ENCODE measurements at places on chromosomes 5 and 9.

- DNase-seq, result no peak
These were observed 2.8 kb downstream of the MCCC2 start for GRCh38 chr5:71589903-71590302.

DNA sequence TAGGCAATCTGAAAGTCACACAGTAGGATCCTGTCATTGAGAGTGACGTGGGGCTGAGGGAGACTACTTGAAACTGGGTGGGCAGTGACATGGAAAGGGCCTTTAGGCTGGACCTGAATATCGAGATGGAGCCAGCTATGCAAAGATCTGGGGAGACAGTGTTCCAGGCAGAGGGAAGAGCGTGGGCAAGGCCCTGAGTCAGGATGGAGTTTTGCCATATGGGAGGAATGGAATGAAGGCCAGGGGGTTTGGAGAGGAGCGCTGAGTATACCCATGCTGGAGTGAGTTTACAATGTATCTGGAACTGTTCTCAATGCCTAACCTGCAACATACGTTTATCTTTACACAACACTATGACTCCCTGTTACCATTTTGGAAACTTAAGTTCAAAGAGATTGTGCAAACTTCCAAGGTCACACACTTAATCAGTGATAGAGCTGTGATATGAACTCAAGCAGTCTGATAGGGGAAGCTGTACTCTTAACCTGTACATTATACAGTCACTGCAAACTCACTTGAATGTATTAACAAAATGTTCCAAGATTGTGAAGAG is 33.5 kb downstream of the INSYN2B start:
- no peak for DNase-seq

GRCh38 chr5:154049636-154050035 is 10.9 kb downstream of the MFAP3 start:
- no peak for DNase-seq

- DNase-seq, result no peak
These were observed 14.6 kb upstream of the BTF3 start for GRCh38 chr5:73483676-73484075.

- no peak for DNase-seq
These were observed 19.0 kb downstream of the NEURL1B start for GRCh38 chr5:172659909-172660628.

DNA sequence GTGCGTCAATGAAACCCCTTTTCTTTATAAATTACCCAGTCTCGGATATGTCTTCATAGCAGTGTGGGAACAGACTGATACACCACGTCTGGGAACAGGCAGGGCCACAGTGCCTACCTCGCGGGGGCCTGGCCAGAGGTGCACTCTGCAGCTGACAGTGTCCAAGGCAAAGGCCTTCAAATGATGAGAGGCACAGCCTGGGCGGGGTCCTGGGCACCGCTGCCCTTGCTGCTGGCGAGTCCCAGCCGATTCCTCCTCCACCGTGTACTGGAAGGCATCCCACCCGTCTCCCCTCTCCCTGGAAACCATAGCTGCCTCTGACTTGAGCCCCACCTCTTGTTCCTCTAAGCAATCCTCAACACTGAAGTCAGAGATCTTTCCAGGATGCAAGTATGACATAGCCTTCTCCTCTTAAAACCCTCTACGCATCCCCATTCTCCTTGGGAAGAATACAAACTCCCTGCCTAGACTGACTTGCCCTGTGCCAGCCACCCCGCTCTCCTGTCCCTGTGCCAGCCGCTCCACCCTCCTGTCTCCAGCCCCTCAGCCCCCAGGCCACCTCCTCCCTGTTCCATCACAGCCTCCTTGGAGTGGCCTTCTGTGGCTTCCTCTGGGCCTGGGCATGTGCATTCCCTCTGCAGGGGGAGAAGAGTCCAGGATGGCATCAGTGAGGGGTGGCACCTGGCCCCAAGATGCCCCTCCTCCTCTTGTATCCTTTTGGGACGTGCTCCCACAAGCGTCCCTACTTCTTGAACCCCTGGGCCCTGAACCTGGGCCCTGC is 8.1 kb upstream of the COL5A1 start:
- no peak for DNase-seq

- no peak for DNase-seq
These were observed at the start of gene PCDHB5 for GRCh38 chr5:141135030-141135717. Gene PCDHB5 (plus strand): TSS chr5:141135206. CDS start chr5:141135435, 229 bp downstream.

DNA sequence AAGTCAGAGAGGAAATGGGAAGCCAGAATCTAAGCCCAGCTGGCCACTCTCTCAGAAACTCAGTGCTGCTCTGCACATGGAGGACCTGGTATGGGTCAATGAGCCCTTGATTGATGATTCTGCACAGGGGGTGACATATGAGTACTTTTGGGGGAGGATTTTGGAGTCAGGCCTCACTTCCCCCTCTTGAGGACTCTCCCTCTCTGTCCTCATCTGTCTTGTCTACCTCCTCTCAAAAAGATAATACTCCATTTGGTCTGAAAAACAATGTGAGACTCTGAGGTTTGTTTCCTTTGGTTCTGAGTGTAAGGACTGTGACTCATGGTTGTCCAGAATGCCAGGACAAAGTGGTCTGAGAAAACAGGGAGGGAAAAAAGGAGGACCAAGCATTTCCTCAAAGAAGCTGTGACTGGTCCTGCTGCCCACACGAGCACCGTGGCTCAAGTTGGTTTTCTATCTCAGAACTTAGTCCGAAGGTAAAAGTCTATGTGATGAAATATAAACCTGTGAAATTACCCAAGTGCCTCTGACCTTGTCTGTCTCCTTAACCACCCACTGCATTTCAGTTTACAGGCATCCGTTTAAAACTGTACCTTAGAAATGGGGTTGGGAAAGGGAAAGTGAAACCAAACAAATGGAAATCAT is 11.1 kb downstream of the TTC39B start:
- DNase-seq, result no peak

GRCh38 chr5:142532781-142533176 is 153.1 kb downstream of the FGF1 start:
- no peak for DNase-seq

DNA sequence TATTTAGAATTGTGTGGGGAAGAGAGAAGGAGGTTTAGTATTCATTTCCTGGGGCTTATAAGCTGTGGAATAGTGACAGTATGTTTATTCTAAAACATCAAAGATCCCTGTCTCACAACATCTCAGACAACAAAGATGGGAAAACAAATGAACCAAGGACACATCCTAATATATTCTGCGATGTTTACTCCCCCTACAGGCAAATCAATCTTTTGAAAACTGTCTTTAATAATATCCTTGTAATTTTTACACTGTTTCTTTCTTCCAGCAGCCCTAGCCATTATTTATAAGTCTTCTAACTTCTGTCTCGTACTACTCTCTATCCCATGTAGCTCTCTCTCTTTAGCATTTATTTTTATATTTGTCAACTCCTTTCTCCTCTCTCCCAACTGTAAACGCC is 33.5 kb upstream of the TMEM252 start:
- DNase-seq, result no peak

DNA sequence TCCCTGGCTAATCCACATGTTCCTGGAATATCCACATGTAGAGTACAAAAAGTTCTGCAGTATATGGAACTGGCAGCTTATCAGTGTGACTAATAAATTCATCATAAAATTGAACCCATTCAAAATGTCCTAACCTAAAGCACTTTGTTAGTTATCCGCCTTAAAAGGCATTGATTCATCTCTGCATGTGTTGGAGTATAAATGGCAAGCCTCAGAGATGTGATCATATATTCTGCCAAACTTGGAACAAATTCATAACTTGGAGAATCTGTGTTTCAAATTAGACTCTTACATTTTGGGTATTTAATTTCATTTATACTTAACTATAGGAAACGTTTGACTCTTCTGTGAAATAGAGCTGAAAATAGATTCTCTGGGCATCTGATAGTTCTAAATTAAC is 25.2 kb upstream of the NREP start:
- DNase-seq, result no peak

DNA sequence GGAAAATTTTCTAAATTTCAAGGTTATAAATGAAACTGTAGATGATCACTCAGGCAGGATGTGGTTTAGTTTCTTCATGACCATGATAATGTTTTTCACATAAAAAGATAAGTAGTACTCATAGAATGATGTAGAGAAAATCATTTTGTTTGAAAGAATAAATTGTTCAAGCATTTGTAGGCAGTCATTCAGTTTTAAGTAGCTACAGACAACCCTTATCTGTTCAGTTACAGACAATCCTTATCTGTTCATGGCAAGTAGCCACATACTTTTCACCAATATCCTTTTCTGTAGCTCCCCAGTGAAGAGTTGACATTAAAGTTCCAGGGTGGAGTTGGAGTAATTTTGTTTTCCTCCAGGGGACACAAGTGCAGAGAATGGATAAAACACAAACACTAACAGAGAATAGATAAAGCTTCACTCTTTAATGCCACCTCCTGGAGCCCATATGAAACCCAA is 278.1 kb upstream of the TNC start:
- no peak for DNase-seq

GRCh38 chr5:118611332-118611945 is 376.9 kb downstream of the DTWD2 start:
- no peak for DNase-seq
